Esophagus squamous epithelium (tissue), 5 donors: ENCODE measurements at places on chromosomes 5 and 9.

GRCh38 chr9:86626802-86627201, 272.6 kb upstream of the TUT7 start:
- no peak for DNase-seq
- H3K27me3 ChIP-seq = no peaks in the 10 kb centered on the region
- H3K4me1 ChIP-seq = no peaks in the 10 kb centered on the region
- H3K36me3 ChIP-seq = no peaks in the 10 kb centered on the region

DNA sequence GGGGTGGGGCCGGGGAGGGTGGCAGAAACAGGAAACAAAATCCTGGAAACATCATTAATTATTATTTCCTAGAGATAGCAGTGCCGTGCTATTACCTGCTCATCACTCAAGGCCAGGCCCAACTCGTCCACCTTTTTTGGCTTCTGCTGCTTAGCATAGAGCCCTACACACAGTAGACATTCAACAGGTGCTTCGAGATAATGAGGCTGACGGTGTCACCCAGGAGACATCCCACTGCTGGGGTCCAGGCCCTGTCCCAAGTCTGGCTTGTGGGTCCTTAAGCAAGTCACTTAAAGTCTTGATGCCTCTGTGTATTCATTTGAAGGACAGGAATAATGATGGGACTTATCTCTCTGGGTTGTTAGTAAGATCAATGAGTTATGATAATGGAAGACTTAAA, 506.6 kb downstream of the BNC2 start:
- DNase-seq = no peak
- peak overlapping the region; percentile 57 for H3K27ac ChIP-seq
- H3K27me3 ChIP-seq = peaks cover 62% of the 10 kb centered on the region
- H3K36me3 ChIP-seq = no peaks in the 10 kb centered on the region
- no peaks in the 10 kb centered on the region for H3K4me1 ChIP-seq
- no peak overlapping the region for H3K4me3 ChIP-seq

- no peaks in the 10 kb centered on the region for H3K27me3 ChIP-seq
- H3K36me3 ChIP-seq = no peaks in the 10 kb centered on the region
- DNase-seq = no peak
- H3K4me3 ChIP-seq = no peak overlapping the region
Observed at GRCh38 chr5:123007182-123007581, 29.3 kb downstream of the PPIC start.

DNA sequence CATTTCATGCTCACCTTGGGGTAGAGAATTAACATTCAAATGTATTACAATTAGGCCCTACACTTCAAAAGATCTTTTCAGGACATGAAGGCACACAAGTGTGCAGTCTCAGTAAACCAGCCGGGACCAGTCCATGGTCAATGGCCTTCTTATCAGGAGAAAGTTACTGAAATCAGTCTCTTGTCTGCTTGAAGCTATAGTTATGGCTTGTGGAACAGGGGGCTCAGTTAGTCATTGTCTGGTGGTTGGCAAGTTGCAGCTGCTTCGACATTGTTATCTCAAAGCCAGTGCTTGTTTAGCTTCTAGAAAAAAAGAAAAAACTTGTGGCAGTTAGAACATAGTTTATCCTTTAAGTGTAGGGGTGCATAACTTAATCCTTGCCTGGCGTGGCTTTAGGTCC, 213.1 kb upstream of the ACO1 start:
- no peak overlapping the region for H3K4me3 ChIP-seq
- H3K27me3 ChIP-seq = no peaks in the 10 kb centered on the region
- no peaks in the 10 kb centered on the region for H3K4me1 ChIP-seq
- H3K36me3 ChIP-seq = no peaks in the 10 kb centered on the region
- DNase-seq = no peak

- H3K27me3 ChIP-seq = no peaks in the 10 kb centered on the region
- no peak overlapping the region for H3K27ac ChIP-seq
Observed at GRCh38 chr9:125554726-125555125, 152.3 kb downstream of the MAPKAP1 start.

DNA sequence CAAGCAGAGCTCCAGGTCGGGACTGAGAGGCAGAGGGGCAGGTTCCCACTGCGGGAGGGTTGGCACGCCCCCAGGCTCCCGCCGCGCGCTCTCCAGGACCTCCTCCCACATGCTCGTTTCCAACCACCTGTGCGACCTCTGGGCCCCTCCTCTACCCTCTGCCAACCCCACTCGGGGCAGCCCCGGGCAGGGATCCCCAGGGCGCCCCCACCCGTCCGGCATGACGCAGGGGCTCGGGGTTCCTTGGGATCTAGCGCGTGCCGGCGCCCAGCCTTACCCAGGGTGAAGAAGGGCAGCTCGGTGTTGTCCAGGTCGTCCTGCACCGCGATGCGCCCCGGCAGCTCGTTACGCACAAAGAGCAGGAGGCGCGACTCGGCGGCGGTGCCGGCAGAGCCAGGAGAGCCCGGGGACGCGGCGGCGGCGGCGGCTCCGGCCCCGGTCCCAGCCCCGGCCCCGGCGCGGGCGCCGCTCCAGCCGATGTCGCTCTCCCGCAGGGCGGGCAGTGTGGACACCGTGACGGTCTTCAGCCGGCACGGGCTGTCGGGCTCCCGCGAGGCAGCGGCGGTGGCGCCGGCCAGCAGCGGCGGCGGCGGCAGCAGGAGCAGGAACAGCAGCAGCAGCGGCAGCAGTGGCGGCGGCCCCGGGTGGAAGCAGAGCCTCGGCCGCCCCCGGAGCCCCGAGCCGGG, 494 bp downstream of the ASTN2 start:
- peaks cover 4% of the 10 kb centered on the region for H3K27me3 ChIP-seq
- no peak for DNase-seq
- no peak overlapping the region for H3K27ac ChIP-seq
- peak overlapping the region; percentile 33 for H3K4me3 ChIP-seq
- no peaks in the 10 kb centered on the region for H3K36me3 ChIP-seq

- H3K36me3 ChIP-seq = no peaks in the 10 kb centered on the region
- DNase-seq = no peak
- H3K4me3 ChIP-seq = no peak overlapping the region
- H3K27ac ChIP-seq = no peak overlapping the region
- H3K27me3 ChIP-seq = no peaks in the 10 kb centered on the region
Observed at GRCh38 chr9:136774416-136775045, 10.2 kb upstream of the LCN15 start.

DNA sequence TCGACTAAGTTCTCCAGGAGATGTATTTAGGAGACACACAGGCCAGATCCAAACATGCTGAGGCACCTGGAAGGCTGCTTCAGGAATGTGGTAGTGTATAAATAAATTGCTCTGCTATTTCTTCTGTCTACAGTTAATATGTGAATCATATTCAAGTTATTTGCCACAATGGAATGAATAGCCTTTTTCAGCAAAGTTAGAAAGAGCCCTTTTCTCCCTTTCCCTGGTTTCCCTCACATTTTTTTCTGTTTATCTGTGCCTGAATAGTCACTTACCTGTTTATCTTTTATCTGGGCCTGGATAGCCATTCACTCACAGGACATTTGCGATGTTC, 44.1 kb upstream of the CLINT1 start:
- no peak overlapping the region for H3K27ac ChIP-seq
- peaks cover 4% of the 10 kb centered on the region for H3K4me1 ChIP-seq
- no peaks in the 10 kb centered on the region for H3K36me3 ChIP-seq

GRCh38 chr9:23426144-23426543, 399.9 kb downstream of the ELAVL2 start:
- no peak for DNase-seq
- H3K4me3 ChIP-seq = no peak overlapping the region
- H3K36me3 ChIP-seq = no peaks in the 10 kb centered on the region

GRCh38 chr5:107268241-107268640, 402.5 kb downstream of the EFNA5 start:
- no peaks in the 10 kb centered on the region for H3K27me3 ChIP-seq
- DNase-seq = no peak
- H3K27ac ChIP-seq = no peak overlapping the region
- H3K4me1 ChIP-seq = peaks cover 5% of the 10 kb centered on the region
- no peaks in the 10 kb centered on the region for H3K36me3 ChIP-seq

DNA sequence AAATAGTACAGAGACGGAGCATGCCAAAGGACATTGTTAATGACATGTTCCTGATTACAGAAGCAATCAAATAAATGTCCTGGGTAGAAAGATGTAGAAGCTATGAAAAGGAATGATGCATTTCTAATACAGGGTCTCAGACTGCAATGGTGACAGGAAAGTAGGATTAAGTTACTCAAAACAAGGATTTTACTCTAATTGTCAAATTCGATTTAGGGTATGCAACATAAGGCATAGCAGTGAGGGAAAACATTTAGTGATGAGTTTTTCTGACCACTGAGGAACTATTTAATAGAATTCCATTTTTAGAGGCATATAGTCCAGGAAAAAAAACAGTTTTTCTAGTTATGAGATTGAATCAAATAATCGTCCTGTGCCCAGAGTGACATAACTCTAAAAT, 715.1 kb upstream of the ACO1 start:
- no peaks in the 10 kb centered on the region for H3K36me3 ChIP-seq
- no peaks in the 10 kb centered on the region for H3K27me3 ChIP-seq
- H3K27ac ChIP-seq = no peak overlapping the region
- no peak overlapping the region for H3K4me3 ChIP-seq

DNA sequence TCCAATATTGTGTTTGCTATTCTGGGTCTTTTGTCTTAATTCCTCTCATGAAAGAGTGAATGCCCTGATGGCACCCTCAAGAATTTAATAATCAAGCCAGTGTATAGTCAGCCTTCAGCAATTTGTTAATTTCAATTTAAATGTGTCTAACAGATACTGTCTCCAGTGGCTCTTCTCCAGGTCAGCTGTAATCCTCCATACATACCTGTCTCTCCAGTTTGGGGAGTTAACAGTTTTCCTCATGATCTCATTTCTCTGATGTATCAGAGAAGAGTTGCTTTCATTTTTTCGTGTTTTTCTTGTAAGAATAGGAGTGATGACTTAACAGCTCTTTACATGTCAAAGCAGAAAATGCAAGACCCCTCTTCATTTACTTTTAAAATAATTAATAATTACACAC, 500.3 kb upstream of the RORB start:
- H3K27me3 ChIP-seq = no peaks in the 10 kb centered on the region
- H3K4me1 ChIP-seq = no peaks in the 10 kb centered on the region
- no peak overlapping the region for H3K27ac ChIP-seq
- H3K36me3 ChIP-seq = no peaks in the 10 kb centered on the region
- DNase-seq = no peak

DNA sequence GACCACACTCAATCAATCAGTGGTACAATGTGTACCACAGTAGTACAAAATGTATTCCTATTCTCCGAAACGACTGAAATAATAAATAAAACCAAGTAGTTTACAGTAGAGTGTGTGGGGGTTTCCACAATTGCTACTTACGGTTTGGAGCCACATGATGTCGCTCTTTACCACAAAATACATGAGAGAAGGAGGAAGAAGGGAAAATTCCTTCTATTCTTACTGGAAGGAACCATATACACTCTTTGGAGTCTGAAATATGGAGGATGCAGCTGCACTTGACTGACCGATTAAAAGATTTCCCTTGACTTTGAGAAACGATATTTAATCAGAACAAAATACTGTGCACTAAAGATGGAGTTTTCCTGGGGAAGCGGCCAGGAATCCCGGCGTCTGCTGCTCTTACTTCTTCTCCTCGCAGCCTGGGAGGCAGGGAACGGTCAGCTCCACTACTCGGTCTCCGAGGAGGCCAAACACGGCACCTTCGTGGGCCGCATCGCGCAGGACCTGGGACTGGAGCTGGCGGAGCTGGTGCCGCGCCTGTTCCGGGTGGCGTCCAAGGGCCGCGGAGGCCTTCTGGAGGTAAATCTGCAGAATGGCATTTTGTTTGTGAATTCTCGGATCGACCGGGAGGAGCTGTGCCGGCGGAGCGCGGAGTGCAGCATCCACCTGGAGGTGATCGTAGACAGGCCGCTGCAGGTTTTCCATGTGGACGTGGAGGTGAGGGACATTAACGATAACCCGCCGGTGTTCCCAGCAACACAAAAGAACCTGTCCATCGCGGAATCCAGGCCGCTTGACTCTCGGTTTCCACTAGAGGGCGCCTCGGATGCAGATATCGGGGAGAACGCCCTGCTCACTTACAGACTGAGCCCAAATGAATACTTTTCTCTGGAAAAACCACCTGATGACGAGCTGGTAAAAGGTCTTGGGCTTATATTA, at the start of gene PCDHA4:
Gene PCDHA4, plus strand, starts transcription at position 235 of the 942 bp plus-strand sequence.
- H3K27me3 ChIP-seq = no peaks in the 10 kb centered on the region
- H3K27ac ChIP-seq = no peak within 1 kb of the TSS
- no peak for DNase-seq
- no peaks in the 10 kb centered on the region for H3K4me1 ChIP-seq

GRCh38 chr5:33398501-33398900, 42.3 kb upstream of the TARS1 start:
- no peaks in the 10 kb centered on the region for H3K36me3 ChIP-seq
- H3K4me3 ChIP-seq = no peak overlapping the region
- H3K27ac ChIP-seq = no peak overlapping the region

DNA sequence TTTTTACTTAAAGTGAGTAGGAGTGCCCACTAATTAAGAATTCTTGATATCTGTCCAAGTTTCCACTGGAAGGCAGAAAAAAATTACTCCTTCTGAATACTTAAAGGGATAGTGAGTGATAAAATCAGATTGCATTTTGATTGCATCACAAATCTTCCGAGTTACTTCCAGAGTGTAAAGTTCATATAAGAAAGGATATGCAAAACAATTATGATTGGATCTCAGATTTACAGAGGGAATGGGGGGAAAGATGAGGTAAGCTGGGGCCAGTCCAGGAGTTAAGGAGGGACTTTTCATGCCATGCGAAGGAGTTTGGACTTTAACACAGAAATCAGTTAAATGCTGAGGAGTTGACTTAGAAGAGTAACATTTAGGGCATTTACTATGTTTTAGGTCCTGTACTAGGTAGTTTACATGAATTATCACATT, 9.3 kb upstream of the RNF145 start:
- no peak overlapping the region for H3K4me3 ChIP-seq
- no peak overlapping the region for H3K27ac ChIP-seq
- H3K27me3 ChIP-seq = no peaks in the 10 kb centered on the region
- no peaks in the 10 kb centered on the region for H3K4me1 ChIP-seq
- no peaks in the 10 kb centered on the region for H3K36me3 ChIP-seq

DNA sequence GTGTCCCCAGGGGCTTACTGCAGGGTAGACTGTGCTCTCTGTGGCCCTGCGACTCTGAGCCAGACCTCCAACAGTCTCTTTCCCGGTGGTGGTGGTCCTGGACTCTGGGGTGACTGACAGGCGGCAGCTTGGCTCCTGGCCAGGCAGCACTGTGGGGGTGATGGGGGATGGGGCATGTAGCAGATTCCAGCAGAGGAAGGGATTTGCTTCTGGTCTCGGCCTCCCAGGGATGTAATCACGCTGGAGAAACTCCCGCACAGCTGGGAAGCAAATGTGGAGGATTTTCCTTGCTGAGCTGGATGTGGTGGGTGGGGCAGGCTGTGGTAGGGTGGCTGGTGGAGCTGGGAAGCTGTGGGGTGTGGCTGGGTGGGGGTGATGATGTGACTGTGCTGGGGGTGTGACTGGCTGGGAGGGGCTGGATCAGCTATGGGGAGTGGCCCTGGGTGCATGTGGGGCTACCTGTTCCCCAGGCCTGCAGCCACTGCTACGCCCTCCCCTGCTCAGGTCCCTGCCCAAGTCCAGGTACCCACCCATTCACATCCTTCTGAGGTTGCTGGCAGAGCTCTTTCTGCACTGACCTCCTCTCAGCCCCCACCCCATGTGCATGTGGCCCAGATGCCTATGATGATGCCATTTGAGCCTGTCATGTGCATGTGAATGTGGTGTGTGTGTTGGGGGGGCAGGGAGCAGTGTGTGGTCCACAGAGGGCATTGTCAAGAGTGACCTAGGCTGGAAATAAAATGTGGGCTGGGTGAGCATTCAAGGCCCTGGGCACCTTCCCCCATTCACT, 3.8 kb downstream of the NDST1 start:
- no peak for DNase-seq
- H3K36me3 ChIP-seq = no peaks in the 10 kb centered on the region
- H3K4me3 ChIP-seq = no peak overlapping the region
- H3K27ac ChIP-seq = peak overlapping the region; percentile 93
- H3K27me3 ChIP-seq = no peaks in the 10 kb centered on the region
